ENCODE measurements at places on chromosomes 16 and 17. TPM values are rescaled to one million over a fixed set of nuclear protein-coding genes. Genes with fewer than 3 reads are reported as not detected.

The PRPSAP2 gene
- total RNA-seq, result 28.3 TPM

DNA sequence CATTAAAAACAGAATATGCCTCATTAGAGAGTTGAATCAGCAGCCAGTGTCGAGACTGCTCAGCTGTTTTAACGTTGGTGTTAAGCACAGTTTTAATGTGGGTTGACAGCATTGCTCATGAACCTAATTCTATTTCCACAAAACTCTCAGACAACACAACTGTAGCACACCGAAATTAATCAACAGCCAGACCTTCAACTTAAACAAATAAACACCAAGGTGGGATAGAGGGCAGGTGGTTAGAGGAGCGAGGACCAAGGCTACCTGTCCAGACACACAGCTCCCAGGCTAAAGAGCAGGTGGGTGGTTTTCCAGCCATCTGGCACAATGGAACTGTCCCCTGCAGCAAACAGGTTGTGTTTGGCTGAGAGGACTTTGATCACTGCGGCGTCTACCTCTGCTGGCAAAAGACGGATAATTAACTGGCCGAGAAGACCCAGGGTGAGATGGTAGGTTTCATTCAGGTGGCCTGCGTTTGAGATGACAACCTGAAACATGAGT is 69.6 kb upstream of the ATP2A3 start:
- DNase-seq, result no peak

The OR1D2 gene
- not detected for total RNA-seq

The ZG16B gene
- 0.68 TPM for total RNA-seq

DNA sequence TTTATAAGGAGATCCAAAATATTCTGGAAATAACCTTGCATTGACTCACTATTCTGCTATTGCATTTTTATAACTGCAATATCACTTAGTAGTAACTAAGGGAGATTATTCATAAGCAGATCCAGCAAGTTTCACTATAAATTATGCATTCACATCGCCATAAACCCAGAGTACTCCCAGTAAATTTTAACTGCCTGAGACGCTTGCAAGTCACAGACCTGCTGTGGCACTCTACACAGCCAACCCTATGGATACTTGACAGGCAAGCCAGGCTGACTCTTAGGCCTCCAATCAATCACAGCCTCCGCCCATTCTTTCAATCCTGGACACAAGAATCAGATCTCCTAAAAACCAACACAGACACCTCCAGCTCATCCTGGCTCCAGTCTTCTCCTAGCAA is 28.2 kb downstream of the USP31 start:
- DNase-seq, result no peak

DNA sequence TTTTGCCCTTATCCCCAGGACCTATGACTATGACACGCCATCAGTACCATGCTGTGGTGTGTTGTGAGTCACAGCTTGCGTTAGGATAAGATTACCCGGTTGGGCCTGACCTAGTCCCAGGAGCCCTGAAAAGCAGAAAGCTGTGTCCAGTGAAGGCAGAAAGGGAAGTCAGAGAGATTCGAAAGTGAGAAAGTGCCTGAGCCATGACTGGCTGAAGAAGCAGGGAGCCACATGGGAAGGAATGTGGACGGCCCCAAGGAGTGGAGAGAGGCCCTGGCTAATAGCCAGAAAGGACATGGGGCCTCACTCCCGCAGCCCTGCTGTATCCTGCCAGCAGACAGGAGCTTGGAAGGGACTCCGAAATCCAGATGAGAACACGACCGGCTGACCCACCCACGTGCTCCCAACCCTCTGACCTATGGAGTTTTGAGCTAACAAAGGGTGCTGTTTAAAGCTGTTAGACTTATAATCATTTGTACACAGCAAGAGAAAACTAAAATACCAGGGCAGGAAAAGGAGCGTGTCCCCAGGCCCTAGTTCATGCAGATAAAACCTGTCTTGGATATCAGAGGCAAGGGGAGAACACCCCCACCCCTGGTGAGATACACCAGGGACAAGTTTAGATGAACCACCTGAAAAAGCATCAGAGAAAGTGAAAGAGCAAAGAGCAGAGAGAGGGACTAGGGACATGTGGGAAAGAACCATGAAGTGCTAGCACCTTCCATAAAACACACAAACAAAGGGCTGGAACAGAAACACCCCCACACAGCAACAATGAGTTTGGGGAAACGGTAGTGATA is 115.3 kb downstream of the SLC39A11 start:
- no peak for DNase-seq

DNA sequence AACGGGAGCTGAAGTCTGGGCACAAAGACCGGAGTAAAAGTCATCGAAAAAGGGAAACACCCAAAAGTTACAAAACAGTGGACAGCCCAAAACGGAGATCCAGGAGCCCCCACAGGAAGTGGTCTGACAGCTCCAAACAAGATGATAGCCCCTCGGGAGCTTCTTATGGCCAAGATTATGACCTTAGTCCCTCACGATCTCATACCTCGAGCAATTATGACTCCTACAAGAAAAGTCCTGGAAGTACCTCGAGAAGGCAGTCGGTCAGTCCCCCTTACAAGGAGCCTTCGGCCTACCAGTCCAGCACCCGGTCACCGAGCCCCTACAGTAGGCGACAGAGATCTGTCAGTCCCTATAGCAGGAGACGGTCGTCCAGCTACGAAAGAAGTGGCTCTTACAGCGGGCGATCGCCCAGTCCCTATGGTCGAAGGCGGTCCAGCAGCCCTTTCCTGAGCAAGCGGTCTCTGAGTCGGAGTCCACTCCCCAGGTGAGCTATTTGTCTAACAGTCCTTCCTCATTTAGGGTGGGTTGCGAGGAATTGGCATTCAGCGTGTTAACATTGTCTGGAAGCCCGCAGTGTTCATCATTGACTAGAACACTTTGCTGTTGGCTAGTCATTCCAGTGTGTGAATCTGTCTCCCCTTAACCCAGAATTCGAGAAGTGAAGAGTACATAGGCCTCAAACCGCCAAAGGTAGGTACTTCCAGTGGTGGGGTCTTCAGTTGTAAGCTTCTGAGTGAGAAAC is 1.5 kb downstream of the CDK12 start:
- DNase-seq, result no peak
